ENCODE measurements at places on chromosomes 2 and 18.

GRCh38 chr2:134536296-134536695, 182.5 kb downstream of the TMEM163 start:
- DNase-seq = no peak

DNA sequence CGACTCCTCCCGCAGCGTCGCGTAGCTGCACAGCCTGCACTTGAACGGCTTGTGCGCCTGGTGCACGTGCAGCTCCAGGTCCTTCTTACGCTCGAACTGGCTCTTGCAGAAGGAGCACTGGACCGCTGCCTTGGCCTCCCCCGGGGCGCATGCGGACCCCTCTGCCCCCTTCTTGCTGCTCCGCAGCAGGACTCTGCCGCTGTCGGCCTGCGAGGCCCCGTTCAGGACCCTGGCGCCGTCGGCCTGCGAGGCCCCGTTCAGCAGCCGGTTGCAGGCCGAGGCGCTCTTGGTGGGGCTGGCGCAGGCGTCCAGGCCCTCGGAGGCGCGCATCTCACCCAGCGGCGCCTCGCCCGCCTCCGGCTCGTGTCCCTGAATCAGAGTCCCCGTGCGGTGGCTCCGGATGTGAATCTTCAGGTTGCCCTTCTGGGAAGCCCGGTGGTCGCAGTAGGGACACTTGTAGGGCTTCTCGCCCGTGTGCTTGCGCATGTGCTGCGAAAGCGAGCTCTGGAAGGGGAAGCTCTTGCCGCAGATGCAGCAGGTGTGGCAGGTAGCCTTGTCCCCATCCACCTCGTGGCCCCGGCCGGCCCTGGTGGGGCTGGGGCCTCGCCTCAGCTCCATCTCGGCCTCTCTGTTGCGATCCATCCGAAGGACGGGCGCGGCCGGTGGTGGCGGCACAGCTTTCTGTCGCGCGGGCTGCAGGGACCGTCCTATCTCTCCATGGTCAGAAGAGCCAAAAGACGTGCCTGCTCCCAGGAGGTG, 52.5 kb downstream of the ZNF516 start:
- DNase-seq = no peak

DNA sequence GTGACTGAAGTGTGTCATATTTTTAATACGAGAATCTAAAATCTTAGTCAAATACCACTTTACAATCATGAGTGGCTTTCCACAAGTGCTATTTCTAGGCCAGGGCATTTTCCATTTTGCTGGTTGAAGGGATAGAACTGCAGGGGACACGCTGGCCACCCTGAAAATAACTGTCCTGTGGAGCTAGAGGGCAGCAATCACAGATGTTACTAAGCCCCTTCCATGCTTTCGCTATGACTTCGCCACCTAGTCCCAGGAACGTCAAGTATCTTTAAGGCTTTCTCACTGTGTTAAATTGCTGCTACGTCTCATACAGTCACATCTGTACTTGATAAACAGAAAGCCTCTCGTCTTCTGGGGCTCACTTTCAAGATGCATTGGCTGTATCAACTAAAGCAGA, 171.8 kb downstream of the CDH2 start:
- DNase-seq = no peak

GRCh38 chr2:9355716-9356115, 67.6 kb downstream of the ITGB1BP1 start:
- no peak for DNase-seq

- DNase-seq = no peak
Measured at GRCh38 chr18:40355726-40356125, 1599.3 kb upstream of the PIK3C3 start.
